Psoas muscle (tissue), 8 donors: ENCODE measurements at places on chromosomes 1 and 21. TPM values are rescaled to one million over a fixed set of nuclear protein-coding genes. Genes with fewer than 3 reads are reported as not detected.
A peak's percentile ranks its signal among the peaks of the same experiment; 100 is the strongest.

- H3K27me3 ChIP-seq = no peaks in the 10 kb centered on the region
- peaks cover 11% of the 10 kb centered on the region for H3K4me1 ChIP-seq
- H3K4me3 ChIP-seq = peak overlapping the region; percentile 58
- no peak for DNase-seq
- no peaks in the 10 kb centered on the region for H3K36me3 ChIP-seq
- peak overlapping the region; percentile 73 for H3K27ac ChIP-seq
Observed at GRCh38 chr1:236639686-236640085, 35.4 kb upstream of the HEATR1 start.

DNA sequence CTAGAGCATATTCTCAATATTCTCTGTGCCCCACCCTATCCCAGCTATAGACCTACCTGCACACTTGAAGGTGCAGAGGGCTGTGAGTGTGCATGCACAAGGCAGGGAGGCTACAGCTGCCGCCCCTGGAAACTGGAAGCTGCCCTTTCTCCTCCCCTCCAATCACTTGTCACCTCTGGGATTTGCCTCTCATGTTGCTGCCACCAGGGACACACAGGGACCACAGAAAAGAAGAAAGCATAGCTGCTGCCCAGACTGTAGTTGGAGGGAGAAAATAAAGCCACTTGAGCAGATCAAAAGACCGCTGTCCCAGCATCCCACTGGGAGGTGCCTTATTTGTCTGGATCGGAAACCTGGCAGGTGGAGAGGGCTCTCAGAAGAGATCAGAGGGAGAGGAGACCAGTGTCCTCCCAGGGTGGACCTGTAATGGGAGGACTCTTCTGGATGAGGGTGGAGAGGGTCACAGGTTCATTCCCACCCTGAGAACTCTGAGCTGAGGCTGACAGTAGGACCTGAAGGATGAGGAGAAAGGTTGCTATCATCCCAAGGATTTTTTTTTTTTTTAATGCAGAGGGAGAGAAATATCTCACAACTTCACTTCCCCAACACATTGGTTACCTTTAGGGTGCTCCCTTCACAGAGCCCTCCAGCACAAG, 7.6 kb upstream of the INPP5B start:
- no peaks in the 10 kb centered on the region for H3K36me3 ChIP-seq
- no peak overlapping the region for H3K27ac ChIP-seq
- no peak for DNase-seq

DNA sequence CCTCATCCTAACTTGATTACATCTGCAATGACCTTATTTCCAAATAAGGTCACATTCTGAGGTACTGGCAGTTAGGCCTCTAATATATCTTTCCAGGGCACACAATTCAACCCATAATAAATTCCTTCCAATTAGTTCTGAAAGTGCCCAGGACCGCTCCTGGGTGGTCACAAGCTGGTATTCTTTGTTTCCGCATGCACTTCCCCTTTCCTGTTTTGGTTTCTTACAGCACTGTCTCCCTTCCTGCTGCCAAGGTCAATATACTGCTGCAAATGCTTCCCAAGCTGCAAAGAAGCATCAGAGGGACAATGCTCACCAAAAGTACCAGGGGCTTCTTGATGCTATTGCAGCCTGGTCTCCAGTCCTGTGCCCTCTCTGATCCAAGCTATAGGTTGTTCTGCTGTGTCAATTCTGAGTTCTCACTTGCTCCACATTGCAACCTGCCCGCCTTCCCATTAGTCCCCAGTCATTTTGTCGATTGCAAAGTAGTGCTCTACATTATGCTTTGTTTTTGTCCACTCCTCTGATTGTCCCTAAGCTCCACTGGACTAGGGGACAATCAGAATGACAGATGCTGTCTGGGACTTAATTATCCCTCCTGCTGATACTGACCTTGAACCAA, 13.9 kb upstream of the XPR1 start:
- DNase-seq = no peak
- H3K36me3 ChIP-seq = no peaks in the 10 kb centered on the region
- no peaks in the 10 kb centered on the region for H3K4me1 ChIP-seq
- no peaks in the 10 kb centered on the region for H3K27me3 ChIP-seq
- no peak overlapping the region for H3K4me3 ChIP-seq

The MAP1LC3C gene
- 0.44 TPM for total RNA-seq

DNA sequence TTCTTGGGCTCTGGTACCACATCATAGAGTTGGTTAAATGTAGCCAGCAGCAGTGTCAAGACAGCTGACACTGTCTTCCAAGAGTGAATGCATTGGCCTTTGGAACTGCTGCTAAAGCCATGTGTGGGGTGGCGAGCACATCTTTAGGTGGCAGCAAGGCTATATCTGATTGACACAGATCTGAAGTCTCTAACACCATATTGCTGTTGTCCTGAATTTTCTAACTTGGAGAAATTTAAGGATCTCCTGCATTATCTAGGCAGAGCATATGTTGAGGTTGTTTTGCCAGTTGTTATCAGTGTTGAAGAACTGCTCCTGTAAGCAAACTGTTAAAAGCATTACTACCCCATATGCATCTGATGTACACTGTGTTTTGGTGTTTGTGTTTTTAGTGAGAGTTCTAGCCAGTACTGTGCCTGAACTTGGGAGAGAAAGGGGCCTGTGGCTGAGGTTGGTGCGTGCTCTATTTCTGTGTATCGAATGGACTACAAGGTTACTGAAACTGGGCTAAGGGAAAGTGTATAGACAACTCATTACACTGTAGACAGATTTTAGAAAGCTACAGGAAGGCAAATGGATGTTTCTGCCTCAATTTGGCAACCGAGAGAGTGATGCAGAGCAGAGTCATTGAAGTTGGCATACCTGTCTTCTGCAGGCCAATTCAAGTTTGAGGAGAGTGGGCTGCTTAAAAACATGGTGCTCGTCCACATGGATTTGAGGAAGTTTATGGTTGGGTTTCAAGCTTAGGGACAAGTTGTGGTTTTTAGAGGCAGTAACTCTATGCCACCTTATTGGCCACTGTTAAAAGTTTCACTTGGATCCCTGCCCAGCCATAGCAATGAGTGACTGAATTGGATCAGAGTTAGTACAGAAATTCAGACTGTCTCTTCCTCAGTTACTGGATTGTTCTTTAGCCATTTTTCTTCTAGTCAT, 16.9 kb downstream of the DYRK3 start:
- H3K27me3 ChIP-seq = no peaks in the 10 kb centered on the region
- H3K36me3 ChIP-seq = no peaks in the 10 kb centered on the region
- H3K4me3 ChIP-seq = no peak overlapping the region
- no peak overlapping the region for H3K27ac ChIP-seq
- H3K4me1 ChIP-seq = peaks cover 4% of the 10 kb centered on the region

- H3K4me3 ChIP-seq = peak overlapping the region; percentile 22
- peaks cover 10% of the 10 kb centered on the region for H3K27me3 ChIP-seq
- DNase-seq = no peak
- H3K36me3 ChIP-seq = no peaks in the 10 kb centered on the region
- no peak overlapping the region for H3K27ac ChIP-seq
- no peaks in the 10 kb centered on the region for H3K4me1 ChIP-seq
Observed at GRCh38 chr1:87202922-87203655, 125.6 kb upstream of the LMO4 start.

The ADAM30 gene
- not detected for total RNA-seq
